ENCODE measurements at places on chromosomes 4 and X.

DNA sequence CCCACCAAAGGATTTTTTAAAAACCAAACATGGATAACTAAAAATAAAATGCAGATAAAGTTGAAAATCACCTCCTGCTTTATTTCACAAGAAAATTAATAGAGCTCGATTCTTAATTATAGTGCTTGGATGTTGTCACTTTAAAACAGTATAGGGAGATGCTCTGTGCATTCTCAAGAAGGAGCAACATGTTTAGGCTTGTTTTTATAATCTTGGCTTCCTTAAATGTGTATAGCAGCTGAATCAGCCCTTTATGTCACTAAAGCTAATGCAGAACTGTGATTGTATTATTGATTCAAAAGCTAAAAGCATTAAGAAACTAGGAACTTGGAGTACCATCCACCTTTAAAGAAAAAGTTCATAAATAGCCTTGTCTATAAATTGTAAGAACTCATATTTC is 12.9 kb downstream of the UTP3 start:
- no peak overlapping the region for H3K4me3 ChIP-seq
- H3K27me3 ChIP-seq, result no peaks in the 10 kb centered on the region
- no peak for DNase-seq
- H3K4me1 ChIP-seq, result peaks cover 23% of the 10 kb centered on the region
- no peak overlapping the region for H3K27ac ChIP-seq

GRCh38 chr4:174631901-174632758 is 109.8 kb upstream of the HPGD start:
- no peak overlapping the region for H3K4me3 ChIP-seq
- H3K27me3 ChIP-seq, result no peaks in the 10 kb centered on the region
- H3K4me1 ChIP-seq, result peaks cover 4% of the 10 kb centered on the region
- DNase-seq, result peak; percentile 17

GRCh38 chrX:41688156-41688555 is 617 bp upstream of the GPR34 start:
- H3K27me3 ChIP-seq, result no peaks in the 10 kb centered on the region
- no peak overlapping the region for H3K27ac ChIP-seq
- peaks cover 34% of the 10 kb centered on the region for H3K4me1 ChIP-seq
- no peak for DNase-seq
- H3K4me3 ChIP-seq, result no peak overlapping the region

DNA sequence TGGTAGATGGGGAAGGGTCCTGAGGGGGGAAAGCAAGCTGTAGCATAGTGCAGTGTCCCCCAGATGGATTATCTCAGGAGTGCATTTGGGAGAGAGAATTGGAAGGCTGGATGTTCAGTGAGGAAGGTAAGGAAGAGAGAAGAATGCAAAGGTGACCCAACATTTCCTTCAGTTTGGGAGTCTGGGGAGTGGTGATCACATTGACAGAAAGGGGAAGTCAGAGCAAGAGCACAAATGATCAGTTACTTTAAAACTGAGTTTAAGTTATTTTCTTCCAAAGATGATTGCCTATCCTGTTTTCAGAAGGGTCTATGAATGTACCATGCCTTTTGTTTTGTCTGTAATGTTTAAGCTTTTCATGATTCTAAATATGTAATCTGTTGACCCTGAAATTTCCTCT is 47.6 kb downstream of the ARHGAP10 start:
- H3K27me3 ChIP-seq, result no peaks in the 10 kb centered on the region
- no peak for DNase-seq
- H3K4me3 ChIP-seq, result no peak overlapping the region
- no peak overlapping the region for H3K27ac ChIP-seq

GRCh38 chrX:140180585-140180984 is 215.3 kb upstream of the CXorf66 start:
- no peaks in the 10 kb centered on the region for H3K36me3 ChIP-seq
- no peaks in the 10 kb centered on the region for H3K4me1 ChIP-seq
- no peak overlapping the region for H3K4me3 ChIP-seq
- no peak overlapping the region for H3K27ac ChIP-seq

DNA sequence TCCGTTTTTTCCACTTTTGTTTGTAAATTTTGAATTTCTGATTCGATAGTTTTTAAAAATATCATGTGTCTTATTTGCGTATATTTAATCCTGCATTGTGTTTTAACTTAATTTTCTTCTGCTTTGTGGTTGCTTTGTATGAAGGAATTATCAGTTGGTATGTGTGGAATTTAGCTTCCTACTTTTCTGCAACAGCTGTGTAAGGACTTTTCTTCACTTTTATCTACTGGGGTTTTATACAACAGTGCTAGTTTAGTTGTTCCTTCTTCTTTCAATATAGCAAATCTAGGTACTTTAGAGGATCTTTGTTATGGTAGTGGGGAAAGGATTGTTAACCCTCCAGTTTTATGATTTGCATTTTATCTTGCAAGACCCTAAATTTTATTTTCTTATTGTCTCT is 410.3 kb downstream of the CCSER1 start:
- H3K36me3 ChIP-seq, result no peaks in the 10 kb centered on the region
- no peaks in the 10 kb centered on the region for H3K27me3 ChIP-seq
- H3K4me1 ChIP-seq, result no peaks in the 10 kb centered on the region
- no peak overlapping the region for H3K27ac ChIP-seq

DNA sequence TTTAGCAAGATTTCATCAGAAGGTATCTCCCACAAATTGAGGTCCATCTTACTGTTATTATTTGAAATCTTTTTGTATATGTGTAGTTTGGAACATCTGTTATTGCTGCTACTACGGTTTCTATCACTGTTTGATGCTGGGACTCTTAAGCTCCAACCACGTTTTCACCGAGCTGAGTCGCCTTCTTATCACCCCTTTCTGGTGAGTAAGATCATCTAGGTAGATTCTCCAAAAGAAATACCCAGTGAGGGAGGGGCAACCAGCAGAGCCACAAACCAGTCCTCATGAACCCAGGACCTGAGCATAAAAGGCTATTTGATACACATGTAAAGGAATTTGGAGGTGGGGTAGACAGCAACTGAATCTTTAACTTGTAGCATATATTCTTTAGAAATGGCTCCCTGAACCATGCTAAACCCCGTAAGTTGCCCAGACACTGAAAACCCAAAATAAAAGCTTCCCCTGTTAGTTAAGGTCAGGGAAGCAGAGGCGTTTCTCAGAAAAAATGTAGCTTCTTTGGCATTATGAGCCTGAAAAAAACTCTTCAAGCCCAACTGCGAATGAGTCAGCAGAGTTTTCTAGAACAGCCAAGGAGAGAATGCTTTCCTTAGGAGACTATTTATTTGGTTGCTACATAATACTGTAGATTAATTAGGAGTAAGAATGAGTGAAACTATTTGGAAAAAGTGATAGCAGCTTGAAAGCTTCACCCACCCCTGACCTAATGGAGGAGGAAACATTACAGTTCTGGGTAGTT is 53.8 kb upstream of the ATXN3L start:
- DNase-seq, result no peak
- H3K4me3 ChIP-seq, result no peak overlapping the region
- no peaks in the 10 kb centered on the region for H3K27me3 ChIP-seq
- no peak overlapping the region for H3K27ac ChIP-seq

DNA sequence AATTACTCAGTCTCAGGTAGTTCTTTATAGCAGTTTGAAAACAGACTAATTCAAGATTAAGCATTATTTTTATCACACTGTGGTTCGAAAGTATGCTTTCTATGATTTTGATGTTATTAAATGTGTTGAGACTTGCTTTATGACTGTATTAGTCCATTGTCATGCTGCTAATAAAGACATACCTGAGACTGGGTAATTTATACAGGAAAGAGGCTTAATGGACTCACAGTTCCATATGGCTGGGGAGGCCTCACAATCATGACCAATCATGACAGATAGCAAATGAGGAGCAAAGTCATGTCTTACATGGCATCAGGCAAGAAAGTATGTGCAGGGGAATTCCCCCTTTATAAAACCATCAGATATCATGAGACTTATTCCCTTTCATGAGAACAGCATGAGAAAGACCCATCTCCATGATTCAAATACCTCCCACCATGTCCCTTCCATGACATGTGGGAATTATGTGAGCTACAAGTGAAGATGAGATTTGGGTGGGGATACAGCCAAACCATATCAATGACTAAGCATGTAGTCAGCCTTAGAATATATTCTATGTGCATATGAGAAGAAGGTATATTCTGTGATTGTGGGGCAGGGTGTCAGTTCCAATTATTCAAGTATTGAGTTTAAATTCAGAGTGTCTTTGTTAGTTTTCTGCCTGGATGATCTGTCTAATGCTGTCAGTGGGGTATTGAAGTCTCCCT is 44.6 kb upstream of the UGT2A1 start:
- H3K4me3 ChIP-seq, result no peak overlapping the region
- H3K36me3 ChIP-seq, result no peaks in the 10 kb centered on the region
- H3K27me3 ChIP-seq, result peaks cover 1% of the 10 kb centered on the region

DNA sequence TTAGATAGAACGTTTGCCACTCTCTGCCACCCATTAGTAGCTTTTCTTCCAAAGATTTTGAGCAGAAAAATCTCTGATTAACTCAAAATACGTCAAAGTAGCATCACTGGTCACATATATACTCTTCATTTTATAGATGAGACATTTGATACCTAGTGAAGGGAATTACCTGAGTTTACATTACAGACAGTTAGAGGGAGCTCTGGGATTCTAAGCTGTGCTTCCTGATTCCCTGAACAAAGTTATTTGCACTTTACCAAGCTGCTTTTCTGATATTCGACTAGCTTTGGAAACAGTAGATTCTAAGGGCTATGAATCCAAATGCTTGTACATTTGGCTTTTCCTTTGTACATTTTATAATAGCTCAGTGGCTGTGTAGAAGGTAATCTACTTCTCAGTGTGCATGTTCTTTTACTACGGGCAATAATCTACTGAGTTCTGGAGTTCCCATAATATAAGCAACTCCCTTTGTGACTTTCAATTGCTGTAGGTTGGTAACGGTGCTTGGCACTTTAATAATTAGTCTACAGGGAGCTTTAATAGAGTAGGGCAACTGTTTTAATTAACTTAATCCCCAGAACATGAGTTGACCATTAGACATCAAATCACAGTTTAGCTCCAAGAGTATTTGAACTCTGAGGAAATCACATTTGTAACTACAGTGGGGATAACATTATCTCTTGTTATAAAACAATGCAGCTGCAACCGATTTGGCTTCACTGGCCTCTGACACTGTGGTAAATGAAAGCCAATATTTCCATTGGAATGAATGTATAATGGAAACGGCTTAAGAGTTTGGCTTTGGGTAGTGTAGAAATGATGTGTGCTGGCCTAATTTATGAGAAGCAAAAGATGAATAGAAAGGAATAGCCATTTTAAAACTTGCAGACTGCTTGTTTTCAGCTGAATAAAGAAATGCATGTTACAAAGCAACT is 1602.4 kb downstream of the STIM2 start:
- H3K4me3 ChIP-seq, result no peak overlapping the region
- no peak overlapping the region for H3K27ac ChIP-seq
- H3K36me3 ChIP-seq, result no peaks in the 10 kb centered on the region
- no peaks in the 10 kb centered on the region for H3K27me3 ChIP-seq
- no peaks in the 10 kb centered on the region for H3K4me1 ChIP-seq
- DNase-seq, result no peak

GRCh38 chr4:53785996-53786395 is 194.7 kb upstream of the LNX1 start:
- H3K4me3 ChIP-seq, result no peak overlapping the region
- no peaks in the 10 kb centered on the region for H3K4me1 ChIP-seq
- H3K27me3 ChIP-seq, result peaks cover 5% of the 10 kb centered on the region
- no peak for DNase-seq

GRCh38 chrX:97787311-97787710 is 903.6 kb downstream of the RPA4 start:
- DNase-seq, result no peak
- no peak overlapping the region for H3K27ac ChIP-seq
- H3K4me3 ChIP-seq, result no peak overlapping the region
- no peaks in the 10 kb centered on the region for H3K4me1 ChIP-seq
- H3K36me3 ChIP-seq, result no peaks in the 10 kb centered on the region
- H3K27me3 ChIP-seq, result no peaks in the 10 kb centered on the region

- no peaks in the 10 kb centered on the region for H3K4me1 ChIP-seq
- H3K4me3 ChIP-seq, result no peak overlapping the region
- no peaks in the 10 kb centered on the region for H3K36me3 ChIP-seq
- no peak for DNase-seq
Observed at GRCh38 chr4:69531251-69531650, 35.5 kb upstream of the UGT2B4 start.
